ENCODE measurements at places on chromosomes 11 and 22.
A peak's percentile ranks its signal among the peaks of the same experiment; 100 is the strongest.

DNA sequence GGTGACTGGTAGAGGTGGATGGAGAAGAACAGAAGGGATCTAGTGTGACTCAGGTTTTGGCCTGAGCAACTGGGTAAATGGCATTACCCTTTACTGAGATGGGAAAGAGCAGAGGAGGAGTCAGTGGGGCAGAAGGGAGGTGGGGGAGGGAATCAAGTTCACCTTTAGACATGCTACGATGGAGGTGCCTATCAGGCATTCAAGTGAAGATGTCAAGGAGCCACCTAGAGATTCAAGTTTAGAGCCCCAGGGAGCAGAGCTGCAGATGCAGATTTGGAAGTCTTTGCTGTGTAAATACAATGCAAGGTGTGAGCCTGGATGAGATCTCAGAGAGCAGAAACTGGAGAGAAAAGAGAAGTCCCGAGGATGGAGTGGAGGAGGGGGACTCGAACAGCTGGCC is 979 bp upstream of the MOGAT2 start:
- no peak for DNase-seq

DNA sequence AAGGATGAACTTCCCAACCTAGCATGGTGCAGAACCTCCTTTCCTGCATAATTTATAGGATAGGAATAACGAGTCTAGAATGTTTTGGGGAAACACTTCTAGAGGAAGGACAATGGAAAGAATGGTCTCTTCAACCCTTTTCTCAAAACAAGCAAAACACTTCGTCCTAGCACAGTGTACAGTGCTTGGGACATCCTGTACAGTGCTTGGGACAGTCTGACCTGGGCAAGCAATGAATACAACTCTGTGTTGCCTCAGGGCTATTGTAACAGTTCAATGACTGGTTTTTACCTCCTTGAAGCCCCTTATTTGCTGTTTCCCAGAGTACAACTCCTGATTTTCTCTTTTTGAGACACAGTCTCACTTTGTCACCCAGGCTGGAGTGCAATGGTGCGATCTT is 1.6 kb upstream of the ADAMTS8 start:
- DNase-seq: no peak

DNA sequence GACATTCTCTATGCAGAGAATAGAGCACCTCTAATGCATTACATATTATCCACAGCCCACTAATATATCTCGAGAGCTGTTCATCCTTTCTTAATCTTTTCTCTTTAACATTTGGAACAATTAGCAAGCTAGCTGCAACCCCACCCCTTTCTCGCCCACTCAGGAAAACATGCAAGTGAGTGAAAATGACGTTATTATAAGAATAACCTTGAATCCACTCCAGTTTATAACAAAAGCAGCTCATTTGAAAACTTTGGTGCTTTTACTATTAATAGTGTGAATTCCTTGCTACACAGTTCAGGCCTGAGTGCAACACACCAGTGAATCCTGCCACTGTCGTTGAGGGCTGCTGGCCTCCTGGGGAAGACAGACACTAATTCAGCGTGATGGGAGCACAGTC is 63.3 kb upstream of the BMAL1 start:
- DNase-seq: no peak

- no peak for DNase-seq
Measured at GRCh38 chr11:33674035-33674814, 26.4 kb downstream of the C11orf91 start.

GRCh38 chr11:83007909-83008580 is 63.7 kb downstream of the RAB30 start:
- DNase-seq: no peak

DNA sequence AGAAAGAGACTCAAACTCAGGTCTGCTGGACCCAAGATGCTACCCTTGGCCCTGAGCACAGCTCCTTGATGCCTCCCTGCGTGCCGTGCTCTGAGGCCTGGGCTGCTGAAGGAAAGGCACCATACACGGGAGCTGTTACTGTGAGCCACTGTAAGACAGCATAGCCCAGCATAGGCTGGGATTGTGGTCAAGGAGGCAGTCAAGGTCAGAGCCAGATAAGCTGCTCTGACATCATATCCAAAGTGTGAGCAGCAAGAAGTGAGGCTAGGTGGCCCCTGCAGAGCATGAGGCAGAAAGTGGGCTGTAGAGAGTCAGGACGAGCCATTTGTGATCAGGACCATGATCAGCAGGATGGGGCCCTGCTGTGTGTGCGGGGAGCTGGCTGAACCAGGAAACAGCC is 7.7 kb downstream of the SLC22A8 start:
- no peak for DNase-seq

DNA sequence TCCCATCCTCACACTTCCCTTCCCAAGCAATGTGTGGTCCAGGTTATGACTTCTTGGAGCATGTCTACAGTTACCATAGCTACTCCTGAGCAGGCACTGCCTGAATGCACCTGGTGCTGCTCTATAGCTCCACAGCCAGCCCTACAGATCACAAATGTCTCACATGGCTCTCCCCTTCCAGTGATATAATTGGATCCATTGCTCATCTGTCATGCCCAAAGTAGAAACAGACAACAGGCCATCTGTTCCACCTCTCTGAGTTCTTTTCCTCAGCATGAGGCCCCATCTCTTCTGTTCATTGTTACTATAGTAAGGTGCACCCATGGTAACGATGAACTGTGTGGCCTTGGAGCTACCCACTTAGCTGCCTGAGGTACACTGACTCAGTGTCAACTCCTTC is 320.3 kb upstream of the ZC3H12C start:
- DNase-seq: no peak

GRCh38 chr11:93668171-93668570 is 6.7 kb downstream of the CEP295 start:
- no peak for DNase-seq

DNA sequence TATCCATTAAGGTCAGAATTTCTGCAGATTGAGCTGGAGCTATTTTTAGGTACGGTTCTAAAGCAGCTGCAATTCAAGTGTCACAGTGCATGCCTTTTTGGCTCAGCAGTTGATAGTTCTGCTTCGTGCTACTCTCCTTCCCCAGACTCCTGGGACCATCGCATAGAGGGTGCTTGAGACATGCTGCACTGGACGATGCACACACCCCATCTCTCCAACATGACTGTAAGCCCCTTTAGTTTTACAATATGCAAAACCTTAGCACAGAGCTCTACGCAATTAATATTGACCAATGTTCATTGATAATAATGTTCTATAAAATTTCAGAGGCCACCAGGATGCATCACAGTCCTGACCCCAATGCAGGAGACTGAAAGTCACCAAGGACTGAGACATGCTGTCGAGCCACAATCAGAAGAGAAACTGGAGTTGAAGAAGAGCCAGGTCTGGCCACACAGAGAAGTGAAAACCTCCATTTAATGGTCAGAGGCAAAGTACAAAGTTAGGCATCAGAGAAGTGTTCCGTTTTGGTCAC is 120.9 kb upstream of the ZC3H12C start:
- no peak for DNase-seq

DNA sequence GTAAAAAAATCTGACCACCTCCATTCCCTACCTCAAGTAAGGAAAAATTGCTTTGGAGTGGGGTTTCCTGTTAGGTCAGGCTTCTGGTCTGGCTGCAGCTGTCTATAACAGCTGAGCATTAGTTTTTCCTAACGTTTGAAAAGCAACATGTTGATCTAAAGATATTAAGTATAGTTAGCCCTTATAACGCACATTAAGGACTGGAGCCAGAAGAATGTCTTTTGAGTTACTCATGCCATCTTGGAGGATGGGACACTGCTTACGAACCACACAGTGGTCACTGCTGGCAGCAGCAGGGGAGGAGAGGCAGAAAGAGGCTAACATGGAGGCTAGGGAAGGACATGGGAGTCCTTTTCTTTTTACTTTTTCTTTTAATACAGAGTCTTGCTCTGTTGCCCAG is 44.1 kb upstream of the GDPD4 start:
- no peak for DNase-seq

- DNase-seq: no peak
Measured at GRCh38 chr11:92627615-92628256, 341.7 kb upstream of the MTNR1B start.

DNA sequence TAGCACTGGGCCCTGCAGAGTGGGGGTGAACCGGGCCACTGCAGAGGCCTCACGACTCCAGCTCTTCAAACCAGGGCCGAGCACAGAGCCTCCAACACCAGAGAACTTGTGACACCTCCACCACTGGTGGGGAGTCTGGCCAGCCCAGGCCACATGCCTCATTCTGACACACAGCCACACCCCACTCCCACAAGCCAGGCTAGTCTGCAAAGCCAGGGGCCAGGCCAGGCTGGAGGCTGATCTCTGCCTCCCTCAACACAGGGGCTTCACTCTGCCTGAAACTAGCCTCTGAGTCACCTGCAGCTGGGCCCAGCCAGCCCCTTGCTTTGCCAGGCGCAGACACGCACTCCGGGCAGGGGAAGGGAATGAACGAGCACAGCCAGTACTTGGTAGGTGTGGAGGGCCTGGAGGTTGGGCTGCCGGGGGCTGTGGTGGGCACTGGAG is 102.9 kb downstream of the MED15 start:
- no peak for DNase-seq

- peak; percentile 52 for DNase-seq
Measured at GRCh38 chr11:66289548-66290329, 796 bp upstream of the YIF1A start.

DNA sequence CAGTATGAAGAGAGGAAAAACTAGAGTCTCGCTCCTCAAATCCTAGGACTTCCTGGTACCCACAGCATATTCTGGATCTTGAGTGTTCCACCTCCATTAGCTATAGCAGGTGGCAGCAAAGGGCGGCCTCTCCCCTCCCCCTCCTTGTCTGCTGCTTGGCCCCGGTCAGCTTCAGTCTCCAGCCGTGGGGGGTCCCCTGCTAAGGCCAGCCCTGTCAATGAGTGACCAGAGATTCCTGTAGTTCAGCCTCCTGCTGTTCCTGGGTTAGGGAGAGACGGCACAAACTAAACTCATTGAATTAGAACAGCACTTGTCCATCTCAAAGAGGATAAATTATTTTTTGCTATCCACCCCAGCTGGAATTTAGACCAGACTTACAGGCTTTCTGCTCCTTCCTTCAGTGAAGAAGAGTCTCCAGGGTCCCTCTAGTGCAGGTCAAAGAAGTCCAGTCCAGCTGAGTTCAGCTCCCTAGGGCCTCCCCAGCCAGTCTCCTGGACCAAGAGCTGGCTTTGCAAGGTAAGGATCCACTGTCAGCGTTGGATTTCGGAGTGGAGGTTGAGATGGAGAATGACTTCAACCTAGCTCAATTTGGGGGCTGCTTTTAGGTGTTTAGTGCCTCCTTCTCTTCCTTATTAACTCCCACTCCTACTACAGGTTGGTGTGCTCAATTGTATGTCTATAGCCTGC is 1.1 kb upstream of the PHLDB1 start:
- no peak for DNase-seq

DNA sequence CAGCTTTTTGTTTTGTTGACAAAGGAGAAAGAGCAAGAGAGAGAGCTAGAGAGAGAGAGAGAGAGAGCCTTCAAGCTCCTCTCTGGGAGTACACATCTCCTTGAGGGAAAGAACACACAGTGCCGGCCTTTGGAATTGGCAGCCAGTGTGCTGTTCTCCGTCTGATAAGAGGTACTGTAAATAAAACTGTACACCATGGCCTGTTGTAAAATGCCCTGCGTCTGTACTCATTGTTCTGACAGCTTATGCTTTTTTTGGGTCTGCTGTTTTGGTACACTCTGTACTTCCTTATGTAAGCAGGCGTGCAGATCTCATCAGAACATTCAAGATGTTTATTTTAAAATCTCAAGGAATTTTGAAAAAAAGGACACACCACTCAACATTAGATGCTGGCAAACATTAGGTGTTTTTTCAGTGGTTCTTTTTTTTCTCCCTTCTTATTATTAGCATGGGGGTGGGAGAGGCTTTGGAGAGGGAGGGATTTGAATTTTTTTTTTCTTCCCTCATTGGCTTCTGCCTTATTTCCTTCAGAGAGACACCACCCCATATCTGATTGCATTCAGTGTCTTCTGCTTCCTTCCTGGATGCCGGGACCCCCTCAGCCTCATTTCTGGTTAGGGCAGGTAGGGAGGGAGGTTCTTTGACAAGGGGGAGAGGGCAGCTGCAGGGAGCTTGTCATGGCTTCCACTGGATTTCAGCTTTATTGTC is 116.8 kb upstream of the NNMT start:
- DNase-seq: no peak

DNA sequence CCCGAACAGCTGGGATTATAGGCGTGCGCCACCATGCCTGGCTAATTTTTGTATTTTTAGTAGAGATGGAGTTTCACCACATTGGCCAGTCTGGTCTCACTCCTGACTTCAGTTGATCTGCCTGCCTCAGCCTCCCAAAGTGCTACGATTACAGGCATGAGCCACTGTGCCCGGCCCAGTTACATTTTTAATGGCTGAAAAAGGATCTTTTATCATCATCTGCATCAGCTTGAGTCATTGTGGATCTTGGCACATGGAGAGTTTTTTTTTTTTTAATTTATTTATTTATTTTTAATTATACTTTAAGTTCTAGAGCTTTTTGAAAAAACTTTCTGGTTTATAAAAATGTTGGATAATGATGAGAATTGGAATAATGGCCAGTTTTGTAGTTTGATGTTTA is 8.6 kb downstream of the IGHMBP2 start:
- no peak for DNase-seq

Data from stimulated activated CD8-positive, alpha-beta memory T cell treated with anti-CD3 and anti-CD28 coated beads, Interleukin-4, amount 100 ng/mL, for 4 hours (primary cell).